ENCODE measurements at places on chromosomes 1 and 21. TPM values are rescaled to one million over a fixed set of nuclear protein-coding genes. Genes with fewer than 3 reads are reported as not detected.

DCST1 gene
- not detected for total RNA-seq

RPE65 gene
- total RNA-seq = not detected

FBXO2 gene
- 3.4 TPM for total RNA-seq

FCN3 gene
- total RNA-seq = not detected

C1orf210 gene
- total RNA-seq = not detected

GBP1 gene
- total RNA-seq = 12.4 TPM

KAZN gene
- total RNA-seq = 10.6 TPM

ETV3L gene
- total RNA-seq = not detected

CFAP107 gene
- not detected for total RNA-seq

KDF1 gene
- not detected for total RNA-seq

FCRL4 gene
- not detected for total RNA-seq

CYP2J2 gene
- total RNA-seq = not detected

PDZK1 gene
- 0.33 TPM for total RNA-seq

ASB17 gene
- total RNA-seq = not detected

NUDT17 gene
- total RNA-seq = 2.9 TPM

TSPAN1 gene
- 0.73 TPM for total RNA-seq

LCE1B gene
- total RNA-seq = not detected

HSPA6 gene
- 4.5 TPM for total RNA-seq
